Left cardiac atrium (tissue), 4 donors: ENCODE measurements at places on chromosomes 6 and 20.

DNA sequence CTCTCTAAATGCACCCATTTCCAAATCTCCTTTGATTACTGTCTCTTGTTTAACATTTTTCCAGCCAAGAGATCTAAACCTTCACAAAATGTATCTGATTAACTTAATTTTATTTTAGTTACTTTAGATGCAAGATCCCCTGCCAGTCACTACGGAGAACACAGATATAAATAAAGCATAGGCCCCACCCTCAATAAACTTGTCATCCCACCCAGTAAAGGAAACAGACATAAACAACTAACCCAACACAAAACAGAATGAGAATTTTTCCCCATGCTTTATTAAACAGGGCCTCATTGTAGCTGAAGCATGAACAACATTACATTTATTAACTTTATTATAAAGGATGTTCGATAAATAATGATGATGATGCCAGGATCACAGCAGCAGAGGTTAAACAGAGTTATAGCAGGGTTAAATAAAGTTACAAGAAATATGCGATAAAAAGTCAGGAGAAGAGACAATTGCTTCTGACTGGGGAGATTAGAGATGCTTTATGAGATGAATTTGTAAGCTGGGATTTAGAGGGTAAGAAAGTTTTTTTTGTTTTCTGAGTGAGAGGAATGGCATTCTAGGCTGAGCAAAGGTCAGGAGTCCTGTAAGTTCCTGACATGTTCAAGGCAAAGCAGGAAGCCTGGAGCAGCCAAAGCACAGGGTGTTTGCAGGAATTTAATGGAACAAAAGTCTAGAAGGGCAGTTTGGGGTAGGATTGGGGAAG is 41.1 kb downstream of the TFAP2A start:
- DNase-seq: no peak

DNA sequence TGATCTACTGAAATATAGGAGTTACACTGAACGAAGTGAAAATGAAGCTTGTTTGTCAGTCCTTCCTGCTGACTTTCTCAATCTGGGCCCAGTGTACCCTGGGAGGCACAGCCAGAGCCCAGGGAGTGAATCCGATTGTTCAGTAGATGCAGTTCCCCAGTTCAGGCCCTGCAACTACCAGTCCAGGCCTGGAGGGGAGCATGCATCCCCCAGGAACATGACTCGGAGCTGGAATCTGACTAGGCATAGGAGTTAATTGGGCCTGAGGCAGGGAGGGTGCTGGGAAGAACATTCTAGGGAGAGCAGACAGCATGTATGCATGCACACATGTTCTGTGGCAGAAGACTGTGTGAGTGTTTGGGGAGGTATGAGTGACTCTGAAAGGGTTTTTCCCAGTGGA is 42.1 kb downstream of the PHACTR3 start:
- no peak for DNase-seq

DNA sequence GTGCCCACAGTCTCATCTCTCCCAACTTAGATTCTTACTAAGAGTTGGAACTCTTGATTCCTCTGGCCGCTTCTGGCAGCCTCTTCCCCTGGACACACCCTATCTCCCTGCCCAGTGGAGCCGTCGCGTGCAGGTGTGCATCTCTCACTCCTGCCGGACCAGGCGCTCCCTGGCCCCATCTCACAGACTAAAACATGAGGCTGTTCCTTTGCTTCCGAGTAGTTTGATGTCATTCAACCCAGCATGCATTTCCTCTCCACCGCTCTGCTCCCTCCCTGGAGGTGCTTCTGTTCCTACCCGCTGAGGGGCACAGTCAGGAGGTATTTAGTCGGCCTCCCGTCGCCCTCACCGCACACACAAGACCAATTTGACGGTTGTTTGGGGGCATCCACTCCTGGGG is 228.0 kb upstream of the QKI start:
- no peak for DNase-seq

DNA sequence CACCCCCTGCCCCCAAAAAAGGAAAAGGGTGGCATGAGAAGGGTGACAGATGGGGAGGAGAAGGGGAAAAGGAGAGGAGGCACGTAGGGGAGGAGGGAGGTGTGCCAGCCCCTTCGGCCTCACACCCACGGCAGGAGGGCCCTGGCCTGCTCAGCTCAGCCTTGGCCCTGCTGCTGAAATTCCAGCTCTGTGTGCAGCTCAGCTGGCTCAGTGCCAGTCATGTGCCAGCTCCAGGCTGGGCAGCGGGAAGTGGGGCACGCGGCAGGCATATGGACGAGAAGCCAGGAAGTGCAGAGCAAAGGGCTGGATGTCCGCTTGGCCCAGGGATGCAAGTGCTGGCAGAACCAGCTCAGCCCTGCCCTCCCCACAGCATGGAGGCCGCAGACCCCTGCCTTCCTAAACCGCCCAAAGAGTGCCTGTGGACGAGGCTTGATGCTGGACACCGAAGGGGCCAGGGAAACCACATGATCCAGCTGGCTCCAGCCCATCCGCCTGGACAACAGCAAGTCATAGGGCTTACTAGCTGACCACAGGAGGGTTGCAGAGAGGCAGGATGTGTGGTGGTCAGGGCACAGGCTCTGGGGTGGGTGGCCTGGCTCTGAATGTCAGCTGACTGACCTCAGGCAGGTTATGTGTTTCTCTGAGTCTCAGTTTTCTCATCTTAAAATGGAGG is 60.2 kb downstream of the NOL4L start:
- DNase-seq: peak; percentile 83

DNA sequence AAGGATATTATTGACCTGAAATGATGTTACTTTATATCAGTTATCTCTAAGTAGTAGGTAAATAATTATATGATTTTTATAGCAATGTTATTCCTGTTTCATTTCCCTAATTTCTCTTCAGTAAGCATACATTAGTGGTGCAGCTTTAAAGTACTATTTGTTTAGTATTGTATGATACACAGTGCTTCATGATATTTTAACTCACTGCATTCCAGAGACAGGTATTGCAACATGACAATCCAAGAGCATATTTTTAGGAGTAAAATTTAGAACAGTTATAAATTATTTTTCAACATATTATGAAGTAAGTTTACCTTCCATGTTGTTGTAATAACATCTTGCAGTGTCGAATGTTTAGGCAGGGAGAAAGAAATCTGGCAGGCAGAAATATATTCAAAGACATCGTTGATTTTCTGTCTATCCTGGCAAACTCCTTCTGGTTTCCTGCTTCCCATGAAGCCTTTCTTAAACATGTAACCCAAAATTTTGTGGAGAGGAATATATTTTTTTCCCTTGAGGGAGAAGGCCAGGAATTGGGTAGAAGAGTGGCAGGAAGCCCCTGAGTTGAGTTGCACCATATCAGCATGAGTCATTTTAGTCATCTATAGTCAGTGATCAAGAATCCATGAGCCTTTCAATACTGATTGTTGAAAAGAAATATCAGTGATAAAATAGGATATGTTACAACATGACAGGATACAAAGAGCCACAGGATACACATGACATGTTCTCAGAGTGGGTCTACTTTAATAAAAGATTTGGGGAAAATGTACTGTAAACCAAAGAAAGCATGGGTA is 29.0 kb upstream of the PTCHD4 start:
- DNase-seq: no peak

DNA sequence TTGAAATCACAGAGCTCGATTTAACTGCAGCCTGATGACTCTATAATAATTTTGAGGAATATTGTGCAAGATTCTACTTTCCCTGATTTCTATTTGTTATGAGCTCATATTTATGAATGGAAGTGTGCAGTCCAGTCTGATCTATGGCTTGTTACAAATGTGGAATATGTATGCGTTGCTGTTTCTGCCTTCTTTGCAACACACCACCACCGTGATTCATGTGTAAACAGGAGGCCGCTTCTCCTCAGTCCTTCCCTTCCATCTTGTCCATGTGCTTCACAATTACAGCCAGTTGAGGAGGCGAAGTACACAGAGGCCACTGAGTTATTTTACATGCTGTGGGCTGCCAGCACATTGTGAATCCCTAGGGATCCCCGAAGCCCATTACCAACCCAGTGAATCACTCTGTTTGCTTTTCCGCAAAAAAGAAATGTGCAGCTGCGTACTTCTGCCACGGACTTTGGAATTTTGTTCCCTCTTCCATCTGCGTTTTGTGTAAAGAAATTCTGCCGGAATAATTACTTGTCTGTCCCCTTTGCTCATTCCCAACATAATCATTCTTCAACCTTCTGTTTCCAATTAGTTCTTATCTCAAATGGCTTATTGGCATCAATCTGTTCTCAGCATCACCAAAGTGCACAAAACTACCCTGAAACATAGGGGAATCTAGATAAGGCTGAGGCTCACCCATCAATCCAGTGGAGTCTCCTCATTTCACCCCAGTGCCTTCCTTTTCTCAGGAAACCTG is 551.6 kb upstream of the CITED2 start:
- no peak for DNase-seq

GRCh38 chr20:10705801-10706459 is 32.1 kb upstream of the JAG1 start:
- no peak for DNase-seq

GRCh38 chr6:3929281-3929798 is 80.2 kb downstream of the FAM50B start:
- DNase-seq: peak; percentile 39

DNA sequence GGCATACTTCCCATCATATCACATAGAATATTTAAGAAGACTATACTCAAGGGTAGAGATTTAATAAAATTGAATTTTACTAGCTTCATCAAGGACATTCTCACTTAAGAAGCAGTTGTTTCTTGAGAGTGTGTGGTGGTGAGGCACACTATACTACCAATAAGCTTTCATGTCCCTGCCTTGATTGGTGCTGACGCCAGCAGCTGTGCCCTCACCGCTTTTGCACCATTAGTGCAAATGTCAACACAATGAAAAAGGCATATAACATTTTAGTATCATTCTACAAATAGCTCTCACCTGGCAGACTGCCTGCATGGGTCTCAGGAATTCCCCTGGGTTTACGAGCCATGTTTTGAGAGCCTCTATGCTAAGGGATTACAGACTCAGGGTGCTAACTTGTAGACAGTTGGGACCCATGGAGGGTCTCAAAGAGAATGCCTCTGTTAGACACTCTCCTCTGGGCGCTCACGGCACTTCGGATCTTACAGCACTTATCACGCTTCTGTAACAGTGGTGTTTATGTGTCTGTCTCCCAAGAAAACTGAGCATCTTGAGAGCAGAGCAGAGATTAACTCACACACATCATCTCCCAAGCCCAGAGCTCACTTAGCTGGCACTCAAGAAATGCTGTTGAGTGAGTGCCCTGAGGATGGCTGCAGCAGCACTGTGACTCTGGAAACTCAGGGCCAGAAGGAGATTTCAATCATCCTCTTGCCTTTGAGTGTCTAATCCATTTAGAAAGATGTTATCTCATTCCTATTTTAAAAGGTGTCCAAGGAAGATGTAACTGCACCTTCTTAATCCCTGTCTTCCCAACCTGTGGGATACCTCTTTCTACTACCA is 143.3 kb upstream of the GPR6 start:
- DNase-seq: no peak

DNA sequence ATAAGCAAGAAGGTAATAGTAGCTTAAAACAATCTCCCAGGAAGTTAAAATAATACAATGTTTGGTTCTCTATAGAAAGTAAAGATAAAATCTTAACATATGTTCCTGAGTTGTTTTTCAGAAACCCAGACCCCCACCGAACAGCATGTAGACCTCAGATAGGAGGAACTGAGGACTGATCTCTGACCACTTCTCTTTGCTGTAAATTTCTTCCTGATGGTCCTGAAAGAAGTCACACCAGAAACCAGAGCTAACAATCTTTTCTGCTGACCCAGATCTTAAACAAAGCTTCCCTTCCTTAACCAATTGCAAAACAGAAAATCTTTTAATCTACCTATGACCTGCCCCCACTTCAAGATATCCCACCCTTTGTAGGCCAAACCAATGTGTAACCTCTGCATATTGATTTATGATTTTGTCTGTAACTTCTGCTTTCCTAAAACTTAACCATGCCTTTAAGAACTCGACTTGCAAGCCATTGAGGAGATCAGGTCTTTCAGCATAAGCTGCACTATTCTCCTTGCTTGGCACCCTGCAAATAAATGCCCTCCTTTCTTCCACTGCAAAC is 21.9 kb upstream of the BEND6 start:
- no peak for DNase-seq

GRCh38 chr6:139820210-139820609 is 445.8 kb upstream of the CITED2 start:
- no peak for DNase-seq

DNA sequence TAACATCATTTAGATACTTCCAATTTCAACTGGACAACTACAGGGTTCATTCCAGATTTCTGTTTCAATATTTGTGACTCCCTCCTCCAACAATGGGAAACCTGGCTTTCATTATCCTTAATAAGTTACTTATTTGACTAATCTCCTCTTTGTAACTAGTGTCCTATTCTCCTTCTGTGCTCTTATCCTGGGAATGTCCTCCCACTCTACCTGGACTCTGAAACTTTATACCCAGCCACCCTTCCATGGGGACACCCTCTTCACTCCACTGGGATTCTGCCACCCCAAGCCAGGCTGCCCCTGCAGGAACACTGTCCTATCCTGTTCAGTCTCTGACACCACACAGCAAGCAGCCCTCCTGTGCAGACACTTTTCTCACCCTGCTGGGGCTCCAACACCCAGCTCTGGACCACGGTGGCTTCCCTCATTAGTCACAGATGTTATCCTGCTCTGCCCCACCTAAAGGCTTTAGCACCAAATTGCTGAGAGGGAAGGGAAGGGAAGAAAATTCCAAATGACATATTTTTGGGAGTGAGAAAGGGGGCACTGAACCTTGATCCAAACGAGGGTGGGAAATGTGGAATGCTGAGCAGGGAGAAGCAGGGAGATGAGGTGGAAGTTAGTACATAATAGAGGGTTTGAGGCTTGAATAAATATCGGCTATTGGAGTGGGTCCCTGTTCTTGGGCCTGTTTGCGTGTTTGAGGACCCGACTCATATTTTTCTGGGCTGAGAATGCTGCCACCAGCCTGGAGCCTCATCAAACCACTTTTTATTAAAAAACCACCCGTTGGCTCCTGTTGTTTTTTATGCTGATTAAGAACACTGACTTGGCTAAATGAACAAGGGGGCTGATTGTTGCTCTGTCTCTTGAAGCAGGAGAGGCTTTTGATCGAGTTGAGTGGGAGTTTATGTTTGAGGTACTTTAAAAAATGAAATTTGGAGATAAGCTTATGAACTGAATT is 54.0 kb upstream of the AKIRIN2 start:
- no peak for DNase-seq

DNA sequence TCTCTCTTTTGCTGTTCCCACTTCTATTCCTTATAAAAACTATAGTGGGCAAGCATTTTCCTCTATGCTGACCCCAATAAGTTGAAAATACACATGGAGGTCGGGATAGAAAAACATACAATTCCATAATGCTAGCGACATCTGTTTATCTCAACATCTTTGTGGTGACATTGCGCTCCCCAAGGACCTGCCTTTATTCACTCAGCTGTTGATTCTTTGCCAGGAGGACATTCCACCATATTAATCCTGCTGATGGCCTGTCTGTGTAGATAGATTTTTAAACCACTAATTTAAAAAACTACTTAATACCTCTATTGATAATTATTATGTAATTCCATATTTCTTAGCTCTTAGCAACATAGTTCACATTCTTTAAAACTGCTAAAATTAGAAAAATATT is 555.3 kb upstream of the MAP3K7 start:
- no peak for DNase-seq

GRCh38 chr20:58557733-58558342 is 42.6 kb upstream of the APCDD1L start:
- no peak for DNase-seq
